ENCODE measurements at places on chromosomes 4 and X.

- DNase-seq, result no peak
These were observed 16.1 kb upstream of the CXCL3 start for GRCh38 chr4:74054483-74055047.

- no peak for DNase-seq
These were observed 55.0 kb upstream of the SPP1 start for GRCh38 chr4:87920478-87920877.

- DNase-seq, result no peak
These were observed 122.5 kb downstream of the IRF2 start for GRCh38 chr4:184351560-184352451.

DNA sequence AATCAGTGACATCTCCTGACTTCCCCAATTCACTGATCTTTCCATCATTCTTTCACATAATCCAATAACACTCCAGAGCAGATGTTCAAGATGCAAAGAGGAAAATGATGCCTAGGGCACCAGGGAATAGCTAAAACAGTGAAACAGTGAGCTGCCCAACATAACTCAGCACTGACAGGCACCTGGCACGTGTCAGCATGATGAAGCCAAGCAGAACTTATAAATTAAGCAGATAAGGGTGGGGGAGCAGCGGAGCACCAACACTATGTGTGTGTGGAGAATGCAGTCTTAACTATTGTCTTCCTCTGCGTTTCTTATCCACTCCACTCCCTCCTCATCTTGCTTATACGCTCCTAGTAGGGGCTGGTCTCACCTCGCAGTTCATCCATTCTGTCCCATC is 89.4 kb downstream of the AMMECR1 start:
- DNase-seq, result no peak

DNA sequence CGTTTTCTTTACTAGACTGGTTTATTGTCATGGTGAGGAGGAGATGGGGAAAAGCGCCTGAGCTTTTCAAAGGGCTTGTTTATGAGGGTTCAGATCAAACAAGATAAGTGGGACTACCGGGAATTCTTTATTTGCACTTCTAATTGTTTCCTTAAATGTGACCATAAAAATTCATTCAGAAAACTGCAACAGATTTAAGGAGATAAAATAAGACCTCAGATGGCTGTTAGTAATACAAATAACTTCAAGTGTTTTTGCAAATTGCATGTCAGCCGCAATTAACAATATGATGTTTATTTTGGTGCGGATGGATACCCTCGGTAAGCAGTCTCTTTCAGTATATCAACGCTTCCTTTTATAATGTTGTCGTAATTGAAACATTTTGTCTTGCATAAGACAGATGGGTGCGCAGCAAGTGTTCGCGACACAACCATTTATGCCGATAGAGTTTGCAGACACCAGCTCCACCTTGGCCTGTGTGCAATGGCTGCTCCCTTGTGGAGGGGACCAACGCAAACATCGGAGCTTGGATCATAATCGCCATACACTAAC is 151.0 kb downstream of the C4orf33 start:
- DNase-seq, result no peak

GRCh38 chr4:65661471-65661870 is 8.8 kb downstream of the EPHA5 start:
- peak; percentile 82 for DNase-seq

DNA sequence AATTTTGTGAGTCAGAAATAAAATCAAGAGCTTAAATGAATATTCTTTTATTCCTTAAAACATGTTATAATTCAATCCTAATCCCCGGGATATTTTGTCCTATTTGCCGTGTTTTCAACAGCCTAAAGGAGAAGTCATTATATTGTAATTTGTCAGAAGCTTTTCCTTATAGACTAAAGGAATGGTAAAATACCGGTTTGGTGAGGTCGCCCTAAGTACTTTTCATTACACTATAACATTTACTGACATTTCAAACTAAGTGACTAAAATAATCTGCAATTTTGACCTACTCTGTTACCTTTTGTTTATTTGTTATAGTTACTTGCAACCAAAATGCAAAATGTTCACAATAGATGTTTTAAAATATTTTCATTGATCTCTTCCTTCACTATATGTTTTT is 8.8 kb downstream of the DCLK2 start:
- no peak for DNase-seq

GRCh38 chr4:145440292-145441007 is 41.2 kb upstream of the SMAD1 start:
- no peak for DNase-seq

- no peak for DNase-seq
These were observed 90.8 kb downstream of the DCTD start for GRCh38 chr4:182826391-182826790.

DNA sequence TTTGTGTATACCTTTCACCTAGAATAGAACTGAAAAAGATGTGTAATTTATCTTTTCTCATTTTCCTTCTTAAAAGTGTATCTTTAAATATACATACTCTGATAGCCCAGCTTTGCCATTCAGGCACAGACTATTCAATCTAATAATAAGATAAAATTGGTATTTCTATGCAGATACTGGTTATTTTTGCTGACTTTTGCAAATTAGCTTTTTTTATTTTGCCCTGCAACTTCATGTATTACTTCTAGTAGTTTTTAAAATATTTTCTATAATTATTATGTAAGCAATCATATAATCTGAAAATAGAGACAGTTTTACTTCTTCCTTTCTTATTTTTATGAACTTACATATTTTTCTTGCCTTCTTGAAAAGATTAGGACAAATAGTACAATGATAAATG is 45.4 kb upstream of the FREM3 start:
- no peak for DNase-seq

GRCh38 chr4:40058121-40058520 is 1.5 kb downstream of the N4BP2 start:
- no peak for DNase-seq

DNA sequence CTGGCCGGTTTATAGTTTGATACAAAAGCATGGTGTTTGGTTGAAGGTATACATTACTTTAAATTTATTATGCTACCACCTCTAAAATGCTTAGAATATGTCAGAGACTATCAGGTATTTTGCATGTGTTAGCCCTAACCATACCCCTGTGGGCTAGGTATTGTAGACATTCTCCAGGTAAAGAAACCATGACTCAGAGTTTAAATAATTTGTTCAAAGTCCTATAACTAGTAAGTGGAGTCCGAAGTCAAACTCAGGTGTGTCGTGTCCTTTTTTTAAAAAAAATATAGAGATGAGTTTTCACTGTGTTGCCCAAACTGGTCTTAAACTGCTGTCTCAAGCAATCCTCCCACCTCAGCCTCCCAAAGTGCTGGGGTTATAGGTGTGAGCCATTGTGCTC is 12.4 kb downstream of the LAP3 start:
- DNase-seq, result no peak

DNA sequence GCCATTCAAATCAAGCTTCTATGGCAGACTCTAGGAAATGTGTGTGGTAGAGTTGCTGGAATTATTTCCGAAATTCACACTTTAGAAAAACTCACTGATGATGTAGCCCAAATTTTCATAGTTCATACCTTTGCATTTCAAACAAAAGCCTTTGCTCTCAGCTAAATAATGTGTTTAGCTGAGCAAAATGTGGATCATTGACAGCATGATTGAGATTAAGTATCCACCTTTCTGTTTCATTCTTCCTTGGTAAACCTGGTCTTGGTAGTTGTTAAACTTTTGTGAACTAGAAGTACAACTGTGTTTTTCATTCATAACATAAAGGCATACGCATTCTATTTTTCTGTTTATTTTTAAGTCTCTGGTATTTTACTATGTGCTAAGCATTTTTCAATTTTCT is 7.2 kb downstream of the PCDH7 start:
- DNase-seq, result no peak

DNA sequence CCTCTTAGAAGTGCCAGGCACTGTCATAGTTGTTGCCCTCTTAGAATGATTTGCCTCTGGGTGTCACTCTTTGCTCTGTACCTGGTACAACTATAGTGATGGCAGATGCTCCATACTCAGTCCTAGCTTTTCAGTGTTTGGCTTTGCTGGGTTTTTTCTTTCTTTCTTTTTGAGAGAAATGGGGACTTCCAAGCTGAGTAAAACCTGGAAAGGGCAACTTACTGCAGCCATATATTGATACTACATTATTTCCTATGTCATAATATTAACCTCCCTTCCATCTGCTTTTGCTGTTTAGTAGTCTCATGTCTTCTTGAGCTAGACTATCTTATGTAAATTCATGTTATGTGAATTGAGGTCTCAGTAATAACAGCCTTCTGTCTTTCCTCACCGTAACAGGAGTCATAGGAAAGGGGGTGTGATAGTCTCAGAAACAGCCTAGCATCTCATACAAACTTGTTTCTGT is 49.0 kb downstream of the NIPAL1 start:
- DNase-seq, result no peak

GRCh38 chrX:110408949-110409588 is 50.4 kb downstream of the RTL9 start:
- DNase-seq, result no peak

DNA sequence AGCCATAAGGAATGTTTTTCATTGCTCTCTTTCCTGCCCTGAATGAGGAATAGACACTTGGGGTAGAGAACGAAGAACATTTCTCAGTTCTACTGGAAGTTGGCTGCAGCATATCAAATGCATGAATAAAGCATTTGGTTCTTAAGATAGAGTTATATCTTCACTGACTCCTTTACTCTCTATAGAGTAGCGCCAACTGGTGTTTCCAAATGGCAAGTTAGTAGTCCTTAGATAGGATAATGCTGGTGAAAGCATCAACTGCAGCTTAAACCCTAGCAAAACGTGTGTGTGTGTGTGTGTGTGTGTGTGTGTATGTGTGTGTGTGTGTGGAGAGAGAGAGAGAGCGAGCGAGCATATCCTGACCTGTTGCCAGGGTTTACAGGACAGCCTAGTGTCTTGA is 62.2 kb upstream of the FRMPD4 start:
- DNase-seq, result no peak

- no peak for DNase-seq
These were observed 97.6 kb downstream of the C4orf33 start for GRCh38 chr4:129193357-129194100.

- no peak for DNase-seq
These were observed 261.0 kb downstream of the BMPR1B start for GRCh38 chr4:95018785-95019184.

DNA sequence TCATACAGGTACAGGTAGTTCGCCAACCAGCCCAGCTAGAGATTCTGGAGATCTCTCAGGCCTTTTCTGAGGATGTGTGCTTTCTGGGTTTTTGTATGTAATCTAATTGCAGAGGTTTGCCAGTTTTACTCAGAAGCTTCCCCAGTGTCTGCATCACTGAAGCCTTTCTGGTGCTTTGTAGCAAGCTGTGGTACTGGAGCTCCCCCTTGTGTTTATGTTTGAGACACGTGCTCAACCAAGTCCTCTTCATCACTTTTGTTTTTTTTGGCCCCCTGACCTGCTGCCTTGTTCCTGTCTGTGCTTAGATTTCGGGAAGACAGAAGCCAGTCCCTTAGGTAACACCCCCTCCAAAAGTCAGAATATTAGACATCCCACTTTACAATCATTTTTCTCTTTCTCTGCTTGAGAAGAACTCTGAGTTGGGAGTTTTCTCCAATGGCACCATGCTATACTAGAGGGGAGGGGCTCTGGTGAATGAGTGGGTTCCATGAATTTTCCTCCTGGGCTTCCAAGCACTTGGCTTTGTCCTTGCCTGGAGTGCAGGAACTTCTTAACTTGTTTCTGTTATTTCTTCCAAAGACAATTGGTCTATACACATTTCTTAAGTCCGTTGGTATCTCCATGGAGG is 128.4 kb upstream of the TBC1D9 start:
- DNase-seq, result no peak

DNA sequence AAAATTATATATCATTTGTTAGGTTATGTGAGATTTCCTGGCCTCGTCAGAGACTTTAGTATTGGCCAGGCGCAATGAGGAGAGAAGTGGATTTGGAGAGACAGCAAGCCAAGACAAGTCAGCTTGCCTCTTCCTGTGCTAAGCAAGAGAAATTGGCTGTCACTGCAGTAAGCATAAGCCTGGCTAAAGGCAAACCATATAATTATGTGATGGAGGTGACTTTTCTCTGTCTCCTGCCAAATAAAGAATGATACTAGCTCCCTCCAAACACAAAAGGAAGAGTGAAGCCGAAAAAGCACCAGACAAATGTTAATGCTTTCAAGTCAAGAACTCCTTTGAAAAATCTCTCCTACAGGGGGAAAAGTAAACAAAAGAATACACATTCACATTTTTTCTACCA is 2246.0 kb downstream of the ARAP2 start:
- no peak for DNase-seq

- DNase-seq, result no peak
These were observed 302.6 kb downstream of the CBLL2 start for GRCh38 chrX:22575161-22575845.

DNA sequence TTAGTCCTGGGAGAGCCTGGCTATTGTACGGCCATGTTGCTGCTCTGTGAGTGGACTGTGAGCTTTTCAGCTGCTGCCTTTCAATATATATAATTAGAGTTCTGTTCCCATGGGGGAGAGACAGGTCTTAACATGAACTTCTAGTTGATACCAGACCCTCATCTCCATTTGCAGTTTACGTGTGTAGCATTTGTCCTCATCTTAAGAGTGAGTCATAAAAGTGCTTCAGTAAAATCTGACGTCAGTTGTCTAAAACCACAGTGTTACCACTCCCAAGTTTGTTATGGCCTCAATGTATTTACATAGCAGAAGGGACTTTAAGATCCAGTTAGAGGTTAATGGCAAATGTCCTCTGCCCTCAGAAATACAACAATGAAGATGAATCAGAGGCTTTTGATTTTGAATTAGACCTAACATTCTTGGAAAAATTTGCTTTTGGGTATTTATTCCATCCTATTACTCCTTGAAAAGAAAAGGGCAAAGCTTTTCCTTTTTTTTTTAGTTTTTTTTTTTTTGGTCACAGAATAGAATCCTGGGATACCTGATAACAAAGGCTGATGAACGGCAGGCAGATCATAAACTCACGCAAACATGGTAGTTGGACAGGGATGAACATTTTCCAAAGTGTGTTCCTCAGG is 38.6 kb downstream of the PHOX2B start:
- DNase-seq, result no peak

GRCh38 chr4:184953421-184953945 is 64.8 kb upstream of the HELT start:
- no peak for DNase-seq

DNA sequence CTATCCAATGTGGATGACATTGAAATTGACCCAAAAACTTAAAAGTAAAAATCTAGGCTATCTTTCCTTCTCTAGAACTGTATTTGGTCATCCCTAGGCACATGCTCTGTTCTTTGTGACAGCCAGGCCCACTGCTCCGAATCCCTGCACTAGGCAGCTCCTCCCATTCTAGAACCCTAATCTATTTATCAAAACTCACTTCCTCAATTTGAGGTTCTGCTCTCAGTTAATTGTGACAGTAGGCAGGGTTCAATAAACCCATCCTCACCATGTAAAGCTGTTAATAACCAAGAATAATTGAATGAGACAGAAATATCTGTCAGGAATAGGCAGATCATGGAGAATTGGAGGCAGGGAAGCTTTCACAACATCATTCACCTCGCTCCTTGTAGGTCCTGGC is 51.9 kb upstream of the IRF2 start:
- DNase-seq, result no peak

DNA sequence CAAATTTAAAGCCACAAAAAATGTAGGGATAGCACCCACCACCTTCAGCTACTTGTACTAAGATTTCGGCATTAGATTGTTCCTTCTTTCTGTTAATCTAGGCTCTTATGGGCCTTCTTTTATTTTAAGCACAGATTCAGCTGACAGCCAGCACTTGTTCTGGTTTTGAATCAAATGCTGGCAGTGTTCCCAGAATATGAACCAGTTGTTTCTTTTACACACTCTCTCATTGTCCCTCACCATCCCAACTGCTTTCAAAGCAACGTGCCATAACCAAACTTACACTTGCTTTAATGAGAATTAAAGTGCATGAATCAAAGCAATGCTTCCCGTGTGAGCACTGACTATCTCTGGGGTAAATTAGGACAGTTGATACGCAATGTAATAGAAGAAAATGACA is 744.5 kb upstream of the FAM241A start:
- no peak for DNase-seq
